ENCODE measurements at places on chromosomes 3 and 15.
A peak's percentile ranks its signal among the peaks of the same experiment; 100 is the strongest.

GRCh38 chr3:152405915-152406802 is 137.4 kb downstream of the MBNL1 start:
- DNase-seq = peak; percentile 85

GRCh38 chr3:30437171-30437601 is 169.2 kb upstream of the TGFBR2 start:
- no peak for DNase-seq

DNA sequence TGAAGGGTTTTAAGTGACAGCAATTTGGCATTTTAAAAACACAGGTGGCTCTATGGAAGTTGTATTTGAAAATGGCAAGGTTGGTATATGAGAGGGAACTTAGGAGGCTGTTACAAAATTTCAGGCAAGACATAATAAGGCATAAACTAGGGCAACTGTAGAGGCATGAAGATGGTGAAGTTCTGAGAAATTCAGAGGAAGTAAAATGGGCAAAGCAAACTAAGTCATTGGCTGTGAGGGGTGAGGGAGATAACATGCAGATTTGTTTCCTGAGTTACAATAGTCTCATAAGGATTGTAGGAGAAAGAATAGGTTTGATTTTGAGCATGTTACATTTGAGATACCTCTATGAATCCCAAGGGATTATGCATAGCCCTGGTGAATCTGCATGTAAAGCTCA is 302.9 kb upstream of the ARHGEF26 start:
- DNase-seq = no peak

GRCh38 chr15:59545573-59545972 is 66.0 kb upstream of the GCNT3 start:
- no peak for DNase-seq

DNA sequence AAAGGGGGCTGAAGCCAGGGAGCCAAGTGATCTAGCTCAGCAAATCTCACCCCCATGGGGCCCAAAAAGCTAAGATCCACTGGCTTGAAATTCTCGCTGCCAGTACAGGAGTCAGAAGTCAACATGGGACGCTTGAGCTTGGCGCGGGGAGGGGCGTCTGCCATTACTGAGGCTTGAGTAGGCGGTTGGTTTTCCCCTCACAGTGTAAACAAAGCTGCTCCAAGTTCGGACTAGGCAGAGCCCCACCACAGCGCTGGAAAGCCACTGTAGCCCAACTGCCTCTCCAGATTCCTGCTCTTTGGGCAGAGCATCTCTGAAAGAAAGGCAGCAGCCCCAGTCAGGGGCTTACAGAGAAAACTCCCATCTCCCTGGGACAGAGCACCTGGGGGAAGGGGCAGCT is 8.1 kb upstream of the SLC25A36 start:
- no peak for DNase-seq

DNA sequence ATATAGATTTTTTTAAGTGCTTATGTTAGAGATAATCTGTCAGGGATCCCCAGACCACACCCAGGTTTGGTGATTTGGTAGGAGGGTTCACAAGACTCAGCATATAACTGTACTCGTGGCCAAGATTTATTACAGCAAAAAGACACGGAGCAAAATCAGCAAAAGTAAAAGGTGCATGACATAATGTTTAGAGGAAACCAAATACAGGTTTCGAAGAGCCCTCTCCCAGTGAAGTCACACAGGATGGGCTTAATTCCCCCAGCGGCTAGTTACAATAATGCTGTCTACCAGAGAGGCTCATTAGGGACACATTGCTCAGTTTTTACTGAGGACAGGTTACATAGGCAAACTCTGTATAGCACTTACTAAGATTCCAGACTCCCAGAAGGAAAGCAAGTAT is 36.5 kb downstream of the MYO5A start:
- DNase-seq = no peak

- no peak for DNase-seq
Measured at GRCh38 chr3:12630292-12630691, 33.6 kb downstream of the RAF1 start.

GRCh38 chr15:75636026-75636425 is 4.0 kb downstream of the IMP3 start:
- DNase-seq = no peak

- no peak for DNase-seq
Measured at GRCh38 chr3:143935678-143936077, 35.9 kb upstream of the DIPK2A start.

- DNase-seq = peak; percentile 89
Measured at GRCh38 chr3:186509423-186509822, 34.8 kb downstream of the CRYGS start.

DNA sequence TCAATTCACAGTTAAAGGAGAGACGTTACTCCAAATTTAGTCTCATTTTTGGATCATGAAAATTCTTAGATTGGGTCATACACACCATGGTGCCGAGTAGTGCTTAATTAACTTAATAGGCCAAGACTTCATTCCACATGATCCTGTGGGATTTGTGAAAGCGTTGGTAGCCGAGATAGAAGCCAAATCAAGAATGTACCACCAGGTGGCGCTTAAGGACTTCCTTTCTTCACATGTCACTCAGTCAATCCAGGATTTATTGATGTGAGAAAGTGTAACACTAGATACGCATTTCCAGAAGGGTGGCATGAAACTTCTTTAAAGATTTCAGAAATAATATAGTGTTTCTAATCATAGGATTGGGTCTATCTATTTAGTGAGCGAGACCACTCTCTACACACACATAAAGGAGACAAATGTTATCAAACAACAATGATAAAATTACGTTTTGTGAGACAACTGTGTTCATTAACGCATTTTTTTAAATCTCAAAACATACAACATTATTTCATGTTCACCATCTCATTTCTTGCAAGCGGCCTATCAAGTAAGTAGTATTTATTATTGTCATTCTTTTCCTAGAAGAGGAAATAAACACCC is 436.1 kb downstream of the CHL1 start:
- DNase-seq = peak; percentile 47

- peak; percentile 100 for DNase-seq
Measured at GRCh38 chr3:183116025-183116614, 16.8 kb upstream of the MCCC1 start.

- DNase-seq = no peak
Measured at GRCh38 chr3:45280971-45281370, 54.9 kb upstream of the TMEM158 start.

GRCh38 chr15:78708713-78709260 is 67.8 kb upstream of the CHRNB4 start:
- DNase-seq = no peak

DNA sequence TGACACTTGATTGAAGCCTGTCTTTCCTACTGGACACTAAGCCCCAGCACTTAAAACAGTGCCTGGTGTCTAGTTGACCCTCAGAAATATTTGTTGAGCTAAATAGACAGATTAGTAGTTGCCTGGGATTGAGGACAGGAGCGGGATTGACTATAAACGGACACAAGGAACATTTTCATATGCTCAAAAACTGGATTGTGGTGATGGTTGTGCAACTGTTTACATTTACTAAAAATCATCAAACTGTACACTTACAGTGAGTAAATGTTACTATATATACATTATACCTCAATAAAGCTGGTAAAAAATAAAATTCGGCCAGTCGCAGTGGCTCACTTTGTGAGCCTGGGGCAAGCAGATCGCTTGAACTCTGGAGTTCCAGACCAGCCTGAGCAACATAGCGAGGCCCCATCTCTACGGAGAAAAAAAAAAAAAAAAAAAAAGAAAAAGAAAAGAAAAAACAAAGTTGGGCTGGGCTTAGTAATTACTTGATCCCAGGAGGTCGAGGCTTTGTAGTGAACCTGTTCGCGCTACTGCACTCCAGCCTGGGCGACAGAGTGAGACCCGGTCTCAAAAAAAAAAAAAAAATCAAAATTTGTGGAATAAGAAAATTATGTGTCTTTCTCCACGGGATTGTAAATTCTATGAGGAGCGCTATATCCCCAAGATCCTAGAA is 632 bp upstream of the IDH3A start:
- DNase-seq = no peak

- DNase-seq = no peak
Measured at GRCh38 chr15:82047453-82048400, 1.9 kb upstream of the MEX3B start.

DNA sequence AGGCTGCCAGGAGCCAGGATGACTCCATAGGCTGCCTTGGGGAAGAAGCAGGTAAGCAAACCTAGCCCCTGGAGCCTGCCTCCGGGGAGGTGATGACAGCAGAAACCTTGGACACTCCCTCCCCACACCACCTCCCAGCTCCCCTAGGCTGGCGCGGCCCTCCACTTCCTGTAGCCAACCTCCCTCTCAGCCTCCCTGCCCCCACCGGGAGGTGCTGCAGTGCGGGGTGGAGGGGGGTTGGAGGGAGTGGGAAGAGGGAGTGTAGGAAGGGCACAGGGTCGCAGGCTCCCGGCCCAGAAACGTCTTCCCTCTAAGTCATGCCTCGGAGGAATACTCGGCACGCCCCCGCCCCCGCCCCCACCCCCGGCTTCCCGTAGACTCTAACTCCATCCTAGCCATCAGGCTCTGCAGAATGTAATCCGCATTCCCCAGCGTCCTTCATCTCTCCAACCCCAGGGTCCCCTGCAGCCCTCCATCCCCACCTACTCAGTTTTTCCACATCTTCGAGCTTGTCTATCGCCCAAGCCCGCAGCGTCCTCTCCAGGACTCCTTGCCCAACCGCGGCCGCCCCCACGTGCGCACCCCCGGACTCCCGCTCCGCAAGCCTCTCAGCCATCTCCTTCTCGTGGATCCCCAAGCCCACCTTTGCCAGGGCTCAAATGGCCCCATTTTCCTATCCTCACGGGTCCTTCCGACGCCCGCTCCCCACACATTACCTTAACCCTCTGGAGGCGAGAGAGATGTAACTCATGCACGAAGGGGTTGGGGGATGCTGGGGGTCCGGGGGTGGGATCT is 528 bp downstream of the LPCAT4 start:
- DNase-seq = peak; percentile 46

GRCh38 chr3:134874737-134875413 is 79.8 kb downstream of the EPHB1 start:
- DNase-seq = peak; percentile 51

GRCh38 chr15:39282663-39283208 is 298.1 kb upstream of the THBS1 start:
- no peak for DNase-seq

- no peak for DNase-seq
Measured at GRCh38 chr3:127166501-127167065, 26.3 kb upstream of the PRR23E start.

All from NCI-H1417 (cell line).